ENCODE measurements at places on chromosomes 7 and 10. TPM values are rescaled to one million over a fixed set of nuclear protein-coding genes. Genes with fewer than 3 reads are reported as not detected.

- no peak for DNase-seq
These were observed 55.2 kb downstream of the RAPGEF5 start for GRCh38 chr7:22301790-22302189.

TMEM209 gene
- total RNA-seq = 20.0 TPM

ECHDC3 gene
- not detected for total RNA-seq

GRCh38 chr7:148819697-148820360 lies 64.3 kb downstream of the EZH2 start:
- peak; percentile 40 for DNase-seq

- DNase-seq = no peak
These were observed 73.9 kb downstream of the GRID1 start for GRCh38 chr10:86292462-86293395.

DNA sequence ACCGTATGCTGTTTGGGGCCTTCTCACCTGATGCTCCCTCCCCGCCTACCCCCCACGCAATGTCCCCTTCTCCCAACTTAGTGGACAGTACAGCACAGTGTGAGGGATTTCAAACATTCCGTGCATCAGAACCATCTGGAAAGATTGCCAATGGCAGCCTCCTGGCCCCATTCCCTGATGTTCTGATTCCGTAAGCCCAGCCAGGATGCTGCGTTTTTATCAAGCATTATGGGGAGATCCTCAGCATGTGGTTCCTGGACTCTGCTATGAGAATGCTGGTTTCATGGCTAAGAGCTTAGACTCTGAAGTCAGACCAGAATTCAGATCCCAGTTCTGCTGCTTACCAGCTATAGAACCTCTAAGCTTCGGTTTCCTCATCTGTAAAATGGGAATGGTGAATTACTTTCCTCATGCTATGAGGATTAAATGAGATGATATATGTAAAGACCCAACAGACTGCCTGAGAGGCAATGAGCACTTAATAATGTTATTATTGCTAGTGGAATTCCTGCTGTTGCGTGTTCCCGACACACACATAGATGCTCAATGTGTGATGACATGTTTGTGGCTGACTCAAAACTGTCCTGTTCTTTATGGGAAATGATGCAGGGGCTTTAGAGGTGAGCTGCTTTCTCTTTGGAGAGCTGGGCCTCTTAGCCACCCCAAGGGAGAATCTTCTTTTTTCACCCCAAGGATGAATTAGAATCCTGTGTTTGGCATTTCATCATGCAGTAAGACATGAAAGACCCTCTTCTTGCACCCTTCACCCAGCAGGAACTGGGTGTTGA lies 60.8 kb upstream of the SMNDC1 start:
- no peak for DNase-seq

- no peak for DNase-seq
These were observed 763 bp downstream of the PITX3 start for GRCh38 chr10:102240467-102241031.

- DNase-seq = no peak
These were observed 274.4 kb upstream of the YAE1 start for GRCh38 chr7:39291628-39292410.

TAS2R4 gene
- 0.65 TPM for total RNA-seq

GRCh38 chr10:27100813-27101347 lies 586 bp upstream of the ANKRD26 start:
- no peak for DNase-seq

DNA sequence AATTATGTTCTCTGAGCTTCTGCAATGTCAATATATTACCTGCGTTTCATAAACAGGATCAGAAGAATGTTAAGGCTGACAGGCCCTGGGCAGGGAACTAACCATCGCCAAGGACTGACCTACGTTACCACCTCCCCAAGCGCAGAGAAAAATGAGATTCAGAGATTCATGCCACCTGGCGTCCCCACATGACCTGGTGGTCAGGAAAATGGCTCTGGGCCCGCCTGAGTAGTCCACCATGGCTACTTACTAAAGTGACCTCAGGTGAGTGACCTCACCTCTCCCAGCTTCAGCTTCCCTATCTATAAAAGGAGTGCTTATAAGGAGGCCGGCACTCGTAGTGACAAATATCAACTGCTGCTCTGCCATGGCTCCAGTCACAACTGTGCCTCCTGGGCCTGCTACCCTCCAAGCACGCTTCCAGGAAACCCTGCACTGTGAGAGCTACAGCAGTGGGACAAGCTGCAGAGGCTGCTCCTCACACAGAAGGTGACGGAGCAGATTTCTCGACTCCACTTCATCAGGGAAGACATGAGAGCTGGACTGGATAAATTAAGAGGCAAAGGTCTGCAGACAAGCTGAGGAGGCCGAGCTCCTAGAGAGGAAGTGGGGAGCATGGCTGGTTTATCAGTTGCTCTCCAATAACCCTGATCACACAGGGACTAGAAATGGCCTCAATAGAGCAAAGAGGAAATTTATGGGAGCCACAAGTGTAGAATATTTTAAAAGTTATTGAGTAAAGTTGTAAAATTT lies 103.0 kb downstream of the RNF216 start:
- DNase-seq = no peak

GFRA1 gene
- 0.11 TPM for total RNA-seq

GPR15LG gene
- not detected for total RNA-seq

DNA sequence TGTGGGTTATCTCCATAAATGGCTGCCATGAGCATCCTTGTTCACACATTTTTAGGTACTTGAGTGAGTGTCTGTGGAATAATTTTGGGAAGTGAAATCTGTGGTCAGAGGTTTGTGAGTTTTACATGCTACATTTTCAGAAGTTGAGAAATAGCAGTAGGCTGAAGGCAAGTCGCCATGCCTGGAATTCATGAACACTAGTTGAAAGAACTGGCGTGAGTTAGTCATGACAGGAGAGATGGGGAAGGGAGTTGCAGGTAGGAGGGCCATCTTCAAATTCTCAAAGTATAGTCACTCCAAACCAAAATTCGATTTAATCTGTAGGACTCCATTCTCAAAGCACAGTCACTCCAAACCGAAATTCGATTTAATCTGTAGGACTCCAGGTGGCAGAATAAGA lies 89.6 kb downstream of the EGFR start:
- DNase-seq = no peak

GRCh38 chr7:20327055-20327454 lies 3.6 kb upstream of the ITGB8 start:
- peak; percentile 66 for DNase-seq

- no peak for DNase-seq
These were observed 8.2 kb downstream of the GHRHR start for GRCh38 chr7:30971840-30972563.

HMX3 gene
- total RNA-seq = not detected

GRCh38 chr10:30861221-30861620 lies 170.4 kb downstream of the ZNF438 start:
- no peak for DNase-seq

DNA sequence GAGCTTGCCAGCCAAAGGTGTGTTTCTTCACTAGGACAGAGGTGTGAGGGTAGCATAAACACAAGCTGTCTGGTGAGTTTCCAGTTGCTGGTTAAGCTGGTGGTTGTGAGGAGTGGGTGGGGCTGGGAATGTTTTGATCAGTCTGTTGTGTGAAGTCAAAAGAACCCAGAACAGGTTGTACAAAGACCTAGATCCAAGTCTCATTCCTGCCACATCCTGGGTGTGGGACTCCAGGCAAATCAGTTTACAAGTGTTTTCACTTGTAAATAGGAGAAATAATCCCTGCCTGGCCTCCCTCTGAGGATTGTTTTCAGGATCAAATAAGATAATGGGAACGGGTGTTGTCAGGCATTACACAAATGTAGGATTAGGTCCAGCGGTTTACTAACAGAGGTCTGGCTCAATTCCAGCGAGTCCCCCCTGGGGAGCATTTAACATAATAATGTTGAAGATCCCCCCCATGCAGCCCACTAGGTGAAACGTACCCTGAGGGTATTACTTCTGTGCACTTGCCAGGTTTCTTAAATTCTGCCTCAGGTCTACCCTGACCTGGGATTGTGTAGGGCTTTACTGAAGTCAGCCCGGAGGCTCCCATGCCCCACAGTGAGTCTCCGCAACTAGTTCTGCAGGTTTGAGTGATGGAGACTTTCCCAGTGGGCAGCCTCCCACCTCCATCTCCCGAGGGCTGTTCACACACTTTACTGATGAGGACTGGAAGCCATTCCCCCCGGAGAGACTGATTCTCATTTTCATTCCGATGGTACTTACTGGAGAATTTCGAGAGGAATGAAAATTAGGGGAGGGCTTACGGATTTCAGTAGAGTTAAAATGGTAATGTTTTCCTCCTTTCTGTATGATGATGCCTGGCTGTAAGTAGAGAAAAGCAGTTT lies 2.7 kb upstream of the FRAT2 start:
- peak; percentile 63 for DNase-seq

DNA sequence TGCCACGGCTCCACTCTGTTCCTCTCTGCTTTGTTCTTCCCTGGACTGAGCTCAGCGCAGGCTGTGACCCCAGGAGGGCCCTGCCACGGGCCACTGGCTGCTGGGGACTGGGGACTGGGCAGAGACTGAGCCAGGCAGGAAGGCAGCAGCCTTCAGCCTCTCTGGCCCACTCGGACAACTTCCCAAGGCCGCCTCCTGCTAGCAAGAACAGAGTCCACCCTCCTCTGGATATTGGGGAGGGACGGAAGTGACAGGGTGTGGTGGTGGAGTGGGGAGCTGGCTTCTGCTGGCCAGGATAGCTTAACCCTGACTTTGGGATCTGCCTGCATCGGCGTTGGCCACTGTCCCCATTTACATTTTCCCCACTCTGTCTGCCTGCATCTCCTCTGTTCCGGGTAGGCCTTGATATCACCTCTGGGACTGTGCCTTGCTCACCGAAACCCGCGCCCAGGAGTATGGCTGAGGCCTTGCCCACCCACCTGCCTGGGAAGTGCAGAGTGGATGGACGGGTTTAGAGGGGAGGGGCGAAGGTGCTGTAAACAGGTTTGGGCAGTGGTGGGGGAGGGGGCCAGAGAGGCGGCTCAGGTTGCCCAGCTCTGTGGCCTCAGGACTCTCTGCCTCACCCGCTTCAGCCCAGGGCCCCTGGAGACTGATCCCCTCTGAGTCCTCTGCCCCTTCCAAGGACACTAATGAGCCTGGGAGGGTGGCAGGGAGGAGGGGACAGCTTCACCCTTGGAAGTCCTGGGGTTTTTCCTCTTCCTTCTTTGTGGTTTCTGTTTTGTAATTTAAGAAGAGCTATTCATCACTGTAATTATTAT lies 1.2 kb downstream of the CLDN4 start:
- peak; percentile 85 for DNase-seq

Data from PC-9 (cell line).